ENCODE measurements at places on chromosomes 16 and 17. TPM values are rescaled to one million over a fixed set of nuclear protein-coding genes. Genes with fewer than 3 reads are reported as not detected.
A peak's percentile ranks its signal among the peaks of the same experiment; 100 is the strongest.

Gene GDPD3
- 12.6 TPM for total RNA-seq

Gene HASPIN
- 0.31 TPM for total RNA-seq

Gene SYNRG
- 91.9 TPM for total RNA-seq

- H3K27ac ChIP-seq = no peak overlapping the region
- H3K27me3 ChIP-seq = no peaks in the 10 kb centered on the region
Observed at GRCh38 chr17:59406808-59407381, 75.4 kb downstream of the YPEL2 start.

- H3K4me3 ChIP-seq = no peak overlapping the region
- H3K4me1 ChIP-seq = peaks cover 2% of the 10 kb centered on the region
- peaks cover 12% of the 10 kb centered on the region for H3K27me3 ChIP-seq
- no peaks in the 10 kb centered on the region for H3K36me3 ChIP-seq
- DNase-seq = no peak
- no peak overlapping the region for H3K27ac ChIP-seq
Observed at GRCh38 chr16:69482410-69482991, 58.1 kb downstream of the CYB5B start.

GRCh38 chr17:43020789-43021740 lies 1.1 kb downstream of the VAT1 start:
- peak; percentile 20 for DNase-seq
- H3K4me3 ChIP-seq = peak overlapping the region; percentile 94
- peak overlapping the region; percentile 89 for H3K27ac ChIP-seq
- no peaks in the 10 kb centered on the region for H3K36me3 ChIP-seq
- peaks cover 42% of the 10 kb centered on the region for H3K4me1 ChIP-seq

GRCh38 chr17:20994779-20995149 lies 48.0 kb downstream of the USP22 start:
- peak; percentile 0 for DNase-seq
- H3K4me3 ChIP-seq = no peak overlapping the region
- H3K4me1 ChIP-seq = peaks cover 17% of the 10 kb centered on the region
- no peak overlapping the region for H3K27ac ChIP-seq
- no peaks in the 10 kb centered on the region for H3K36me3 ChIP-seq
- H3K27me3 ChIP-seq = no peaks in the 10 kb centered on the region

DNA sequence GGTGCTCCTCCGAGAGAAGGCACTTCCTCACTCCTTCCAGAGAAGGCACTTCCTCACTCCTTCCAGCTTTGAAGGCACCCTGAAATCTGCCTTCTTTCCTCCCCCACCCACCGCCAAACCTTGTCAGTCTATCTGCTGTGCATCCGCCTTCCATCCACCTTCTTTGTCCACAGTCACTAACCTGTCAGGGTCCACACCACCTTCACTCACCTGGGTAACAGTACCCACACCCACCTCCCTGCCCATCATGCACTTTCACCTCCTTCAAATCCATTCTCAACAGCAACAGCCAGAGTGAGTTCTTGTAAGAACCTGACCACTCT lies 5.2 kb downstream of the CCDC102A start:
- H3K4me1 ChIP-seq = peaks cover 54% of the 10 kb centered on the region
- no peak for DNase-seq
- peak overlapping the region; percentile 99 for H3K27ac ChIP-seq
- no peaks in the 10 kb centered on the region for H3K36me3 ChIP-seq
- no peaks in the 10 kb centered on the region for H3K27me3 ChIP-seq
- peak overlapping the region; percentile 90 for H3K4me3 ChIP-seq

- DNase-seq = no peak
- H3K4me1 ChIP-seq = peaks cover 24% of the 10 kb centered on the region
- H3K27ac ChIP-seq = no peak overlapping the region
- H3K36me3 ChIP-seq = no peaks in the 10 kb centered on the region
- H3K4me3 ChIP-seq = no peak overlapping the region
Observed at GRCh38 chr17:27529230-27529796, 73.1 kb downstream of the KSR1 start.

GRCh38 chr16:4552541-4552940 lies 3.6 kb upstream of the C16orf96 start:
- H3K27ac ChIP-seq = no peak overlapping the region
- no peaks in the 10 kb centered on the region for H3K36me3 ChIP-seq
- no peak for DNase-seq
- peaks cover 3% of the 10 kb centered on the region for H3K4me1 ChIP-seq
- no peaks in the 10 kb centered on the region for H3K27me3 ChIP-seq
- no peak overlapping the region for H3K4me3 ChIP-seq

- no peak for DNase-seq
- no peak overlapping the region for H3K4me3 ChIP-seq
- H3K27me3 ChIP-seq = peaks cover 8% of the 10 kb centered on the region
- no peak overlapping the region for H3K27ac ChIP-seq
Observed at GRCh38 chr17:14950216-14950615, 314.9 kb downstream of the PMP22 start.

DNA sequence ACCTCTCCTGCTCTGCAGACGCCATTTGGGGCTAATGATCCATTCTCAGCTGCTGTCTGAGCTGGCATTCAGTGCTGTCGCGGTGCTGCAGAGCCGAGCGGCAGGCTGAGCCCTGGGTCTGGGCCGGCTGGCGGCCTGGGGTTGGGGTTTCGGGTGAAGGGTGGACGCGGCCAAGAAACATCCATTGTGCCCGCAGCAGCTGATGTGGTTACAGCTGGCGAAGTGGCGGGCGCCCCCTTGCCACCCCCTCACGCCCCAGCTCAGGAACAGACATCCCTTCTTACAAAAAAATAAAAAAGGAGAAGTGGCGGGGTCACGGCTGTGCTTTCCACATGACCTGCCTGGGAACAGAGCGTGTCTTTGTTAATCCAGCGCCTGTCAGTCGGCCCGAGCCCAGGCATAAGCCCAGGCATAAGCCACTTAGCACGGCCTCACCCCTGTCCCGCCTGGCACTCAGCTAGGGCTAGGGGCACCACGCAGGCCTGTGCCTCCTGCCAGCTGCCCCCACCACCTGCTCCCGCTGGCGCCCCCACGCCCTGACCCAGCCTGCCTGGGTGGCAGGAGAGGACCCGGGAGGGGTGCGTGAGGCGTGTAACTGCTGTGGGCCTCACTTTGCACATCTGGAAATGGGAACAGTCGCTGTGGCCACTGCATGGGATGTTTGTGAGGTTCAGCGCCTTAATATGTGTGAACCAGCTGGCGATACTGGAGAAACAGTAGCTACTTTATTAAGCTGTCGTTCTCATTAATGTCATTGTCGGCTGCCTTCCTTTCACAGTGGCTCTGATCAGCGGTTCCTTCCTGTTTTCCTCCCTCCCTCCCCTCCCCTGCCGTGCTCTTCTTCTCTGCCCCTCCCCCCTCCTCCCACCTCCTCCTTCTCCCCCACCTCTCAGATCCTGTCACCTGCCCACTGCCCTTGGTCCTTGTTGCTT lies 197.7 kb upstream of the CIBAR2 start:
- H3K4me1 ChIP-seq = peaks cover 22% of the 10 kb centered on the region
- peak overlapping the region; percentile 84 for H3K4me3 ChIP-seq
- no peak overlapping the region for H3K27ac ChIP-seq
- H3K27me3 ChIP-seq = peaks cover 6% of the 10 kb centered on the region
- H3K36me3 ChIP-seq = no peaks in the 10 kb centered on the region
- no peak for DNase-seq

DNA sequence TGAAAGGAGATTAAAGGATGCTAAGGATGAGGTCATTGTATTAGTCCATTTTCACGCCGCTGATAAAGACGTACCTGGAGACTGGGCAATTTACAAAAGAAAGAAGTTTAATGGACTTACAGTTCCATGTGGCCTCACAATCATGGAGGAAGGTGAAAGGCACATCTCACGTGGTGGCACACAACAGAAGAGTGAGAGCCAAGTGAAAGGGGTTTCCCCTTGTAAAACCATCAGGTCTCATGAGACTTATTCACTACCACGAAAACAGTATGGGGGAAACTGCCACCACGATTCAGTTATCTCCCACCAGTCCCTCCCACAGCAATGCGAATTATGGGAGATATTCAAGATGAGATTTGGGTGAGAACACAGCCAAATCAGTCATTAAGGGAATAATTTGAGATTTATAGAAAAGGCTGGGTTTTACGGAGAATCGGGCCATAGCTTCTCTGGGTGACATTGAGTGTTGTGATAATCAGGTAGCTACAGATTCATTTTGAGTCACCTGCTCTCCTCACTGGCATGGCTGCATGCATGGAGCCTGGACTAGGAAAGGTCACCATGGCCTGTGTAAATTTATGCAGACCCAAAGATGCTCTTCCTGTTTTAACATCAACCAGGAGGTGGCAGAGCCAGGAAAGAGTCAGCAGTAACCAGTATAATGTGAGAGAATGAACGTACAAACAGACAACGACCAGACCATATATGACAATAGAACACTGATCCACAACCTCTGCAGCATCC lies 40.5 kb upstream of the DYNLRB2 start:
- DNase-seq = no peak
- H3K4me1 ChIP-seq = peaks cover 5% of the 10 kb centered on the region
- H3K27me3 ChIP-seq = peaks cover 17% of the 10 kb centered on the region
- no peaks in the 10 kb centered on the region for H3K36me3 ChIP-seq

GRCh38 chr16:22618842-22619241 lies 108.2 kb downstream of the NPIPB5 start:
- H3K27ac ChIP-seq = no peak overlapping the region
- H3K27me3 ChIP-seq = peaks cover 36% of the 10 kb centered on the region
- no peak for DNase-seq
- no peaks in the 10 kb centered on the region for H3K36me3 ChIP-seq
- H3K4me1 ChIP-seq = no peaks in the 10 kb centered on the region
- no peak overlapping the region for H3K4me3 ChIP-seq

DNA sequence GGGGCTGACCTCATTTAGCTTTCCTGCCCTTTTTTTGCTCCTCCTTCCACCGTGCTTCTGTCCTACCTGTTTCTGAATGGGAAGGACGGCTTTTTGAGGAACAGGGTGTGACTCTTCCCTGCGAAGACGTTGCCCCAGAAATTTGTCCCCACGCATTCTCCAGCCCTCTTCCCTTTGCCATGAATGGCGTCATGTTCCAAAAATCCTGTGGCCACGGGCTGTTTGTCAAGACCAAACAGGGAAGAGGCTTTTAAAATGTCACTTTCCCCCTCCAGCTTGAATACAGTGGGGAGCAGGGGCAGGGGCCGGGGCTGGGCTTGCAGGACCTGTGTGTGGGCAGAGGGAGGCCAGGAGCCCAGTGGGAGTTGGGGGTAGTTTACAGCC lies 13.9 kb downstream of the MPRIP start:
- no peaks in the 10 kb centered on the region for H3K36me3 ChIP-seq
- no peak for DNase-seq
- H3K4me1 ChIP-seq = peaks cover 39% of the 10 kb centered on the region
- no peaks in the 10 kb centered on the region for H3K27me3 ChIP-seq
- no peak overlapping the region for H3K27ac ChIP-seq

GRCh38 chr16:85785927-85786326 lies 13.4 kb downstream of the EMC8 start:
- H3K4me3 ChIP-seq = no peak overlapping the region
- peak overlapping the region; percentile 61 for H3K27ac ChIP-seq
- no peak for DNase-seq
- peaks cover 6% of the 10 kb centered on the region for H3K36me3 ChIP-seq

- H3K4me3 ChIP-seq = peak overlapping the region; percentile 70
- no peaks in the 10 kb centered on the region for H3K27me3 ChIP-seq
- H3K36me3 ChIP-seq = peaks cover 2% of the 10 kb centered on the region
- H3K4me1 ChIP-seq = peaks cover 14% of the 10 kb centered on the region
- peak overlapping the region; percentile 54 for H3K27ac ChIP-seq
- peak; percentile 50 for DNase-seq
Observed at GRCh38 chr17:75827308-75828075, 16.7 kb downstream of the UNC13D start.

DNA sequence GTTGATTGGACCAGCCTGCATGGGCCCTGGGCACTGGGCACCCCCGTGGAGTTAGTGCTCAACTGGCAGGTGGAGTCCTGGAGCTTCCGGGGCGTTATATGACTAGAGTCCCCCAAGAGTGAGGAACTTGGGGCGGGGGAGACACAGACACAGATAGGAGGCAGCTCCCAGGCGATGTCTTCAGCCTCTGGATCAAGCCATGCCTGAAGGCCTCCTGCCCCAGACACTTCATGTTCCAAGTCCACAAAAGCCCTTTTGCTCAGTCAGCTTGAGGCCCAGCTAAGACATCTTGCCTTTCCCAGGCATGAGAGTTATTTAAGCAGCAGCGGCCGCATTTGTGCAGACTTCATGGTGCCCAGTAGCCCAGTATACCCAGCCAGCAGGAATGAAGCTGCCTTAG lies 136.6 kb upstream of the CIBAR2 start:
- no peak overlapping the region for H3K4me3 ChIP-seq
- no peak overlapping the region for H3K27ac ChIP-seq
- H3K36me3 ChIP-seq = peaks cover 3% of the 10 kb centered on the region
- peaks cover 7% of the 10 kb centered on the region for H3K4me1 ChIP-seq

DNA sequence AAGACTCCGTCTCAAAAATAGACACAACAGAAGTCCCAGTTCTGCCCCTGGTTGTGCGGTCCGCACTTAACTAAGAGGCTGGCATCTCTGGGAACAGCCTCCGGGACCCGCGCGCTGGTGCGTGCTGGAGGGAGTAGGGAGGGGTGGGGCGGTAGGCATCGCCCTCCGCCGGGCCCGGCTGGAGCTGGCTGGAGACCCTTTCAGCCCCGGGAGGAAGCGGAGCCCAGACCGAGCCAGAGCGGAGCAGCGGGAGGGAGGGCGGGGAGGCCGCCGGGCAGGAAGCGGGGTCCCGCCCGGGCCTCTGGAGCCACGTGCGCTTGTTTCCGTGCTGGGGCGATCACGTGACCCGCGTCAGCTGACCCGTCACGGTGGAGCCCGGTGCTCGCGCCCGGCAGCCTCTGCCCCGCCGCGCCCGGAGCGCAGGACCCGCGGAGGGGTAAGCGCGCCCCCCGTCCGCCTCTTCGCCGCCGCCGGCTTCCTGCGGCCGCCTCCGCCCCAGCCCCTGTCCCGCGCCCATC lies at the start of gene WDR81:
Gene WDR81 (plus strand): TSS at position 354 of the 518 bp plus-strand sequence. CDS start 256 bp downstream, outside the sequence.
- H3K27ac ChIP-seq = peak within 1 kb of the TSS; percentile 96
- H3K27me3 ChIP-seq = no peaks in the 10 kb centered on the region
- H3K4me1 ChIP-seq = peaks cover 19% of the 10 kb centered on the region
- peak; percentile 80 for DNase-seq
- peaks cover 6% of the 10 kb centered on the region for H3K36me3 ChIP-seq

DNA sequence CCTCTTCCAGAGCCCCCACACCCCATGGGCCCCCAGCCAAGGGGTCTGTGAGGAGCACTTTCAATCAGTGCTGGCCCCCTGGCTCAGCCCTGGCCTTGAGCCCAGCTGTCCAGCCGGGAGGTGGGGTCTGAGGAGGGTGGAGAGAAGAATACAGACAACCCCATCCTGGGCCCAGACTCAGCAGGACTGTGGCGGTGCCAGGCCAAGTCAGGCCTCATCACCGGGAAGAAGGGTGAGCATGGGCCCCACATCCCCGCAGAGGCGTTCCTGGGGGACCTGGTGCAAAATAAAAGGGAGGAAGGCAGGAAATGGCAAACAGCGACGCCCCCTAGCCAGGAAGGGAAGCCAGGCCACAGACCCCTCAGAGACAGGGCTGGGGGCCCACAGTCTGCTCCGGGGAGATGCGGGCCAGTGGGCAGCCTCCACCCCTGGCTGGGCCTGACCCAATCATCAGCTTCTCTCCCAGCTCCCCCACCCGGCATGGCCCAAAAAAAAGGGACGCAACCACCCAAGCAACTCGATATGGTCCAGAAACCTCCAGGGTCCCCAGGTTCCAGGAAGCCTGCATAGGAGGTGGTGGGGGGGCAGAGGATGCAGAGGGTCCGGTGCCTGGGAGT lies 20.6 kb downstream of the ZNF423 start:
- no peak overlapping the region for H3K4me3 ChIP-seq
- no peak overlapping the region for H3K27ac ChIP-seq
- DNase-seq = no peak
- H3K4me1 ChIP-seq = peaks cover 6% of the 10 kb centered on the region
- H3K36me3 ChIP-seq = peaks cover 6% of the 10 kb centered on the region

- H3K4me1 ChIP-seq = no peaks in the 10 kb centered on the region
- H3K27me3 ChIP-seq = no peaks in the 10 kb centered on the region
- DNase-seq = no peak
Observed at GRCh38 chr17:54373970-54374369, 526.7 kb upstream of the TOM1L1 start.

- H3K27ac ChIP-seq = peak overlapping the region; percentile 68
- no peak for DNase-seq
- peaks cover 9% of the 10 kb centered on the region for H3K4me1 ChIP-seq
- peak overlapping the region; percentile 55 for H3K4me3 ChIP-seq
Observed at GRCh38 chr17:45172541-45173286, 11.0 kb downstream of the HEXIM2 start.
